ENCODE measurements at places on chromosomes 4 and X.

GRCh38 chr4:57070461-57070860 lies 39.7 kb downstream of the IGFBP7 start:
- DNase-seq = no peak

- no peak for DNase-seq
These were observed 64.5 kb downstream of the STX18 start for GRCh38 chr4:4477391-4477790.

- DNase-seq = no peak
These were observed 408.2 kb upstream of the PITX2 start for GRCh38 chr4:111031001-111031579.

DNA sequence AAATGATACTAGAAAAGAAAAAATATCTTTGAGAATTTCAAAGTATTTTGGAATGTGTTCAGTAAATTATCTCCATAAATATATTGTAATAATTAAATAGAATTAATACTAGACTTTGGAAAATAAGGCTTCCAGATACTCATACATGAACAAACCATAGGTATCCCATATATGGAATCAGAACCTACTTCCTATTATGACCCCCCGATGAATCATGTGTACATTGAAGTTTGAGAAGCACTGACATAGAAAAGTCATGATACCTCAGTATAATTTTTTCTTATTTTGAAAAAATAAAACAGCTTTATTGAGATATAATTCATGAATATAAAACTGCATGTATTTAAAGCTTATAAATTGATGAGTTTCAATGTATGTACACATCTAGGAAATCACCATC lies 27.2 kb upstream of the SMARCA5 start:
- DNase-seq = no peak

DNA sequence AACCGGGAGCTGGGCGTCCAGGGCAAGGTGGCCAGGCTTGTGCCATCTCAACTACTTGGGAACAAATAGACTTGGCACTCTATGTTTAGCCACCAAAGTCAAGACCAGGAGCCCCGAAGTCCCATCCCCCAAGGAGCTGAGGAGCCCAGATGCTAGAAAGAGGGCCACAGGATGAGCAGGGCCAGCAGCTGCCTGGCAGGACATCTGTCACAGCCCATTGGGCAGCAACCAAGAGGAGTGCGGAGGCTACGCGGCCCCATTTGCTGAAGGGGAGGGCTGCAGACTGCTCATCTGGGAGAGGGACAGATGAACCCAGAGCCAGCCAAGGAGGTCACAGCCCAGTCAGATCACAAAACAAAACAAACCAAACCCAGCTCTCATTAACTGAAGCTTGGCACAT lies 22.9 kb upstream of the SOWAHD start:
- DNase-seq = no peak

GRCh38 chr4:5024673-5025072 lies 5.4 kb upstream of the CYTL1 start:
- no peak for DNase-seq

- no peak for DNase-seq
These were observed 52.6 kb downstream of the GPR50 start for GRCh38 chrX:151228935-151229334.

- DNase-seq = no peak
These were observed 7.2 kb downstream of the AFP start for GRCh38 chr4:73443224-73443623.

DNA sequence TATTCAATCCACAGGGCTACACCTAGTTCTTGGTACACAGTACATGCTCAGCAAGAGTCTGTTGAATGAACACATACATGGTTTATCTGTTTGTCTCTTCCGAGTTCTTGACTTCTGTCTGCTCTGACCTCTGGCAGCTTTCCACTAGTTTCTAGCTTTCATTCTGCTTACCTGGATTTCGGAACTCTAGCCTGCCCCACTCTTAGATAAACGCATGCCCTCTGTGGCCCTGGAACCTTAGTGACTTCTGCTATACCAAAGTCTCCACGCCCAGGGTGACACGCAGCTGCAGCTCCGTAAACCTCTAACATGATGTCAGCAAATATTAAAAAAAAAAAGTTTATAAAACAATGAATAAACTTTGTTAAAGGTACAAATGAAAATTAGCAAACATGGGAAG lies 1.3 kb upstream of the SLC25A4 start:
- no peak for DNase-seq

DNA sequence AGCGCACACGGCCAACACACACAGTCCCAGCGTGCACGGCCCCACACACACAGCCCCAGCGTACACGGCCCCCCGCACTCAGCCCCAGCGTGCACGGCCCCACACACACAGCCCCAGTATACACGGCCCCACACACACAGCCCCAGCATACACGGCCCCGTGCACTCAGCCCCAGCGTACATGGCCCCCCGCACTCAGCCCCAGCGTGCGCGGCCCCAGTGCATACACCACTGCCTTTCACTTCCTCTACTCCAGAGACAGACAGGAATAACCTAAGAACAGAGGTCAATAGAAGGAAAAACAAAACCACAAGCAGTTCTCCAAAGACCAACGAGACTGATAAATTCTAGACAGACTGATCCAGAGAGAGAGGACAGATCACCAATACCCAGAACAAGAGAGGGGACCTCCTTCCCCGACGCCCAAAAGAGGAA lies 17.1 kb downstream of the GAK start:
- no peak for DNase-seq

DNA sequence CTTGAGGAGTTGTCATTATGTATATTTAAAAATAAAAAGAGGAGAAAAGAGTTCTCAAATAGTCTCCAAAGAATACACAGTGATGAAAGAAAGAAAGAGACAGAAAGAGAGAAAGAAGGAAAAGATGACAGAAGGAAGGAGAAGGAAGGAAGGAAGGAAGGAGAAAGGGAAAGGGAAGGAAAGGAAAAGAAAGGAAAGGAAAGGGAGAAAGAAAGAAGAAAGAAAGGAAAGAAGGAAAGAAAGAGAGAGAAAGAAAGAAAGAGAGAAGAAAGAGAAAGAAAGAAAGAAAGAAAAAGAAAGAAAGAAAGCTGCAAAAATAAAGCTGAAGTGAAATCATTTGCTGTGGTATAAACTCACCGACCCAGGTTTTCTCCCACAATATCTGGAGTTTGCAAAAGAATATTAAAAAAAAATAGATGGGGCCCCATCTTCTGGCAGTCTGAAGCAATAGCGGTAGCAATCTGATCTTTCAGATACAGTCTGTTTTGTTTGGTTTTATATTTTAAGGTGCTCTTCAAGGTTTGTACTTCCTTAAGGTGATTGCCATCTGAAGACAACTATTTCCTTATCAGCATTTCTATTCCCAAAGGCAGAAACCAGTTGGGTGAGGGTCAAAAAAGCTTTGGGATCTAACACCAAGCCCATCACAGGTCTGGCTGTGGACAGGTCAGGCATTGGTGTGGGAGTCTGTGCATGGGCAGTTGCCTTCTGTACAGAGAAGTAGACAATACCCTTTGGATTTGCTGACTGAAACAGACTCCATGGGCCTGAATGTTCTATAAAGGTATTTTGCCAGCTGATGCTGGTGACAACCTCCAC lies 160.4 kb downstream of the CPEB2 start:
- DNase-seq = no peak

DNA sequence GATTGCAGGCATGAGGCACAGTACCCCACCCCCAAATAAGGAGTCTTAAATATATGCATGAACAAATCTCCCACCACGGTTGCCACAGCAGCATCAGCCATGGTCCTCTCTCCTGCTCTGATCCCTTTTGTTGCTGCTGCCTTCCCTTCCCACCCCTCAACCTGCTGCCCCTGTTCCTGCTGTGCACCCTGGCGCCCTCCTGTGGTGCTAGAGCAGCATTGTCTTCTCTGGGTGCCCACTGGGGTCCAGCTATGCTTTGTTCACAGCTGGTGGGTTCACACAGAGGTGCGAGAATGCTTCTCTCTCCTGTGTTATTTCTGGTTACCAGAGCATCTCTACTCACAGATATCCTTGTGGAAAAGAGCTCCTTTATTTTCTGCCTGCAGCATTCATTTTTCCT lies 116.2 kb downstream of the GATB start:
- DNase-seq = peak; percentile 5

- DNase-seq = no peak
These were observed 8.5 kb upstream of the PPEF1 start for GRCh38 chrX:18698737-18699650.

GRCh38 chrX:119218198-119218597 lies 17.9 kb upstream of the PGRMC1 start:
- no peak for DNase-seq

DNA sequence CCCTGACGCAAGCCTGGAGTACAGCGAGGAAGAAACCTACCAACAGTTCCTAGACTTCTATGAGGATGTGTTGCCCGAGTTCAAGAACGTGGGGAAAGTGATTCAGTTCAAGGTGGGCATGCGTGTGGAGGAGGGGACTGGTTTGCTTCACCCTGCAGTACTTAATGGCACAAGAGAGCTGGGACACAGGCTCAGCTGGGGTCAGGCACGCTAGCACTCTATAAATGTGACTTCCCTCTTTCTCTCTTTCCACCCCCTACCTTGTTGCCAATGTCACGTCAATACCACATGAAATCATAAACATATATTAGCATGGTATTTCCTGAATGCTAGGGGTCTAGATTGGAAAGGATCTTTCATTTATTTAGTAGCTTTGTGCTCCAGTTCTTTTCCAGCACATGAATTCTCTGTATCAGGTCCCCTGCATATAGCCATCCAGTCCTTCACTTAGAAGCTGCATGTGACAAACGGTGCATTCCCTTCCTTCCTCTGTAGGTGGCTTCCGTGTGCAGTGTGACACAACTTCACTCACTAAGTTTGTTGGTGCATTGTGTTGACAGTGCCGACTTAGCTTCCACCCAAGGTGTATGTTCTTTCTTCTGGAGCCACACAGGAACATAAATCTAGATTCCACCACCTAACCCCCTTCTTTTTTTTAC lies 25.6 kb downstream of the ZRSR2 start:
- DNase-seq = no peak

GRCh38 chr4:113958766-113959538 lies 20.5 kb downstream of the ARSJ start:
- DNase-seq = no peak

DNA sequence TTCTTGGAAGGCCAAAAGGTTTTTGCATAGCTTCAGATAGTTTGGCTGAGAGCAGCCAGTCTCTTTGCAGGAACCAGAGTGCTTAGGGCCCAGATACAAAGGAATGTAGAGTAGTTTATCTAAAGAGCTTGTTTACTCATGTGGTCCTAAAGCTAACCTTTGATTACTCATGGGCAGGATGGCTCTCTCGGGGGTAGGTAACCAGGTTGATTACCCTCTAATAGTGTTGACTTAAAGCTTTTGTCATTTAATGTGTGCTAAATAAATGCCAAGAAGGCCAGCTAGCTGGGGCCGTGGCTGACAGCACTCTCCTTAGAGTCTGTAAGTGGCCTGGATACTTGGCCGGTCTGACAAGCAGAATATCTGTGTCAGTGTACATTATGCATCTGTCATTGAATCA lies 69.7 kb upstream of the MAGEB16 start:
- DNase-seq = no peak

GRCh38 chr4:153652051-153652784 lies 31.9 kb upstream of the TLR2 start:
- DNase-seq = no peak

- no peak for DNase-seq
These were observed 27.7 kb downstream of the FGF5 start for GRCh38 chr4:80294206-80294605.

DNA sequence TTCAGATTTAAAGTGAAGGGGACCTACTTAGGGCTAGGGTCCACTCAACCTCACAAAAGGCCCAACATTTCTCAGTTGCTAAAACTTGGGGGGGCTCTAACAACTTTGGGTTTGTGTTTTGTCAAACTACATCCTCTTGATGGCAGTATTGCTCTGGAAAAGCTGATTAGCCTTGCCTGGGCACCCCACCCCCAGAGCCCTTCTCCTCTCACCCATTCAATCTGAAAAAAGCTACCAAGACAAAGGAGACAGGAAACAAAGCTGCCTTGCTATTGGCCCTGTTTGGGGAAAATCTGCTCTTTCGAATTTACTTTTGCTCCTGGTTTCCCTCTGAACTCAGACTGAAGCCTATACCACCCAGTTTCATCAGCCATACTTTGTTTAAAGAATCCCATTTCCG lies 195.2 kb upstream of the STK26 start:
- DNase-seq = no peak

DNA sequence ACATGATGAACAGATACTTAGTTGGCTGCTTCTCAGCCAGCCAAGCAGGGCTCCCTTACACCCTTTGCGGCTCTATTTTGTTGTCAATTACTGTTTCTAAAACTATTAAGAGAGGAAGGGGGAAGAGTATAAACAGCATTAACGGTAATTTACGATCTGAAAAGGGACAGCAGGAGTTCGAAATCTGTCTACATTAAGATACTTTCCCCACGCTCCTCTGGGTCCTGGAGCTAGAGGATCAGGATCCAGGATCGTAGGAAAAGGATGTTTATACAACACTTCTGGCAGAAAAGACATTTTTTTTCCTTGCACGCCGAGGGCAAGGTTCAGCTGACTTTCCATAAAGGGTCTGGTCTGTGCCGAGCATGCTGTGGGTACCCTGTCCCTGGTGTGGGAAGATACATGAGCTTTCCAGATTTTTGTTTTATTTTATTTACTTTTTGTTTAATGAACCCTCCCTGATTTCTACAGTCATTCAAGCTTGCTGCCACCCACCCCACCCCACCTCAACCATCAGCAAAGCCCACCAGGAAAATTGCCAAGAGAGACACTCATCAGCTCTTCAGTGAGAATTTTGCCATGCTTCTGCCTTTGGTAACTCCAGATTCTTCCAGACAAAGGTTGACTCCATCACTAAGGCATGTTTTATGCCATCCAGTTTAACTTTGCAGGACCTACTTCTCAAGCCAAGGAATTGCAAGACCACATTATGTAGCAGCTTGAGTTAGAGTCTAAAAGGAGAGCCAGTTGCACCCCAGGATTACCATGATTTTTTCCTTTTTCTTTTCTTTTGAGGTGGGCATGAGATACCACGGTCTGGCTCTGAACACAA lies 188.1 kb downstream of the QDPR start:
- no peak for DNase-seq

DNA sequence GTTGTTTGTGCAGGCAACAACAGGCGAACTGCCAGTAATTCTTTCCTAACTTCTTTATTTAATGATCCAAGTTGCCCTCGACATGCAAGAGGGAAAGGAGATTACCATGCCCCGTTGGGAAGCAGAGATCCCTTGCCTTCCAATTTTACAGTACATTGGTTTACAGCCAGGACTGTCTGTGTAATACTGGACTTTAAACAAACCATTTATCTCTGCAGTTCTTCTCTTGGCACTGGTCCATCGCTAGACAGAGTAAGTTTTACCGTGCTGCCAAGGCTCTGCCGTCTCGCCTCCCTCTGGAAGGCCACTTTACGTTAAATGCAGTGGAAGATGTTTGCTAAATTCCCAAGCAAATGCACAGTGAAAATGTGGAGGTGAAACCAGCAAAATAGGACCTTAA lies 660.3 kb upstream of the PRKX start:
- DNase-seq = no peak

DNA sequence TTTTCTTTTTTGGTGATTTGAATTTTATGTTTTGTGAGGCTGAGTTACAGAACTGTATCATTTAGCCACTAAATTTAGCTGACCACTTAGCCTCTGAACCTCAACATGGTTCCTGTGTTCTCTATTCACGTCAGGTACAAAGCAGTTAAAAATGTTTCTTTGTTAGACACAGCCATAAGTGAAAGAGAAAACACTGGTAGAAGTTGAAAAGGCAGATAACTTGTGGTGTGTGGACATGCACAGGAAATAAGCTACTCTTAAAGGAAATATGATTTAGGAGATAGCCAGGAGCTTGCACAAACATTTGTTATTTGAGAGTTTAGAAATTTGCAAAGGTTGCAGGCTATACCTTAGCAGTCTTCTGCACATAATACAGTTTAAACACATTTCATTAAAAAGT lies 171.0 kb upstream of the RPS6KA3 start:
- no peak for DNase-seq

- DNase-seq = no peak
These were observed 178.4 kb upstream of the GPRIN3 start for GRCh38 chr4:89486042-89486441.
